SW480 (cell line): ENCODE measurements at places on chromosomes 2 and 18.

GRCh38 chr2:222944552-222944951, 83.7 kb downstream of the ACSL3 start:
- DNase-seq = no peak

DNA sequence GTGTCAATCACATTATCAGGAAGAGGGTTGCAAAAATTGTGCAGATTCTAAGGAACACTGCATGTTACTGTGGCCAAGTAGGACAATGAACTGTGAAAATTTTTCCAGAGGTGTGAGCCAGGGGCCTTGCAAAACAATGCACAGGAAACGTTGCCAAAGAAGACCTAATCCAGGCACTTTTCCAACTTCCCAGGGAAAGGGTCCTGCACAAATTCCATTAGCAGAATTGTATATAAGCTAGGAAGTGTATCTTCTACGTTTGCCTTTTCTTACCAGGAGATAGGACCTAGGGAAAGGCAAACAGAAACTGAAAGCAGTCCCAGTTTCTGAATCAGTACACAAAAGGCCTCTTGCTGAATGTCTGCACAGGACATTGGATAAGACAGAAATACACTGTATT, 1888.3 kb upstream of the CELF4 start:
- DNase-seq = no peak

DNA sequence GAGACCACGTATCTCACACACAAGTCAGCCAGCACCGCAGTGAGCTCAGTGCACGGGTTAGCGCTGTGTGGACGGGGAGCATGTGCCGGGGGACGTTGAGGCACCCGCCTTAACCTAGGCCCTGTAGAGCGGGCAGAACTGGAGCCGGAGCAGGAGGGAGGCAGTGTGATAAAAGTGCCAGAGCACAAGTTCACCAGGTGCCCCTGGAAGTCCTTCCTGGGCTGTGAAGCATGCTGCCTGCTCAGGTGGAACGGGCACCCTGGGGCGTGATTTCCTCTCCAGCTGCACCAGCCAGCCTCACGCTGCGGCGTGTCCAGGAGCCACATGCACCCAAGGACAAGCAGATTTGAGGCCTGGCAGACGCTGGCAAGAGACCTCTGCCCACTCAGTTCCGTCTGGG, 50.3 kb downstream of the ITGB1BP1 start:
- DNase-seq = no peak

DNA sequence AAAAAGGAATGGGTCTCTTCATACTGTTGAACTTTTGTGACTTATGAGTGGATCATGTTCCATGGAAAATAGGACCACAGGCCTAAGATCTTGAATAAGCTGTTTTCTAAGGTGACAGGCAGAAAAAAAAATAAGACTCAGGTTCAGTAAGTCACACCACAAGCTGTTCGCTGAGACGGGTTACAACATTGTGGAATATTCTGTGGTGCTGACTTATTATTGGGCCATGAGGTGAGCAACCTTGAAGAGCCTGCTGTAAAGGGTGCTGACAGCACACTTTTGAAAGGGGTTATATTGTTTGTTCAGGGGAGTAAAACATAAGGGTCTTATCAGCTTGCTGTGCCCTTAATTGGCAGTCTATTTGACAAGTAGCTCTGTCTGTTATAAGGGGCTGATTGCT, 439.8 kb upstream of the SLC14A2 start:
- no peak for DNase-seq

GRCh38 chr2:30577151-30577550, 130.1 kb downstream of the LCLAT1 start:
- no peak for DNase-seq

DNA sequence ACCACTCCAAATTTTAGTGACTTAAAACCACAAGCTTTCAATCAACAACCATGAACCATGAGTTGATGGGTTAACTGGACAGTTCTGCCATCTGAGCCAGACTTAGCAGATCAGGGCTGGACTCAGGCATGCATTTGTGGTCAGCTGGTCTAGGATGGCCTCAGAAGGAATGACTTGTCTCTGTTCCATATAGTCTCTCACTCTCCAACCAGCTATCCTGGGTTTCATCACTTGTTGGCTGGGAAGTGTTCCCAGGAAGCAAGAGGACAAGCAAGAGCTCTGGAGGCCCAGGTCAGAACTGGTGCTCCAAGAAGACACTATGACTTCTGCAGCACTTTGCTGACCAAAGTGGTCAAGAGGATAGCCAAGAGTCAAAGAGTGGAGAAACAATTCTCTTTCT, 17.5 kb upstream of the MAP3K20 start:
- no peak for DNase-seq

DNA sequence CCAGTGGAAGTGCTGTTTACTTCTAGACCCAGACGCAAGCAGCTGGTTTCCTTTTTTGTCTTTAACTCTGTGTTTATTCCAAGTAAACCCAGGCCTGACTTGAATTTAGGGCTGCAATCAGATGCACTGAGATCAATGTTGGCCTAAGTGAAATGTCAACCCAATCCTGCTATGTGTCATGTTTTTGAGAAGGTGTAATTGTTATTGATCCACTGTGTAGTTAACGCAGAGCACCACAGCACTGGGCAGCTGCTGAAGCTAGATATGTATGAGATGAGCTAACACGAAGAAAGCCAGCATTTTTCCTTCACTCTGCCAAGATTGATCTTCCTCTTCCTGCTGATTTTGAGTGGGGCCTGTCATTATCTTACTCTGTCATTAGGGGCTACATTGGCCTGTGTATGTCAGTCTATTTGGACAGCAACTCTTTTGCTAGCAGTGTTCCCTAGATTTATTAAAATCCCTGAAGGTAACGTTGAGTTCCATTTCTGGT, 18.9 kb upstream of the DLX1 start:
- no peak for DNase-seq

GRCh38 chr2:19955544-19956422, 34.1 kb downstream of the WDR35 start:
- DNase-seq = peak; percentile 67

DNA sequence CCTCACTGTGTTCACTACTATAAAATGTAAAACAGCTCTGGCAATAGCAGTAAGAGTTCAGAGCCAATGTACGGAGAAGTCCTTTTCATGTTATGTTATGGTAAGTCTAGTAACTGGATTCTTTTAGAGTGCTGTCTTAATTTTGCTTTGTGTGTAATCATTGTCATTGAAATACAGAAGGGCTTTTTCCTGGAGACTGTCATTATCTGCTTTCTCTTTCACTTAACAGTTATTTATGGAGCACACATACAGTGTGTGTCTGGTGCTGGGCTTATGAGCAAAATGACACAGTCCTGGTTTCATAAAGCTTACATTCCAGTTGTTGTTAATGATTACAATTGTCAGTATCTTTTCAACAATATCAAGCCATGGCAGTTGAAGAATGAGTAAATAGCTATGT, 95.5 kb downstream of the CCDC102B start:
- DNase-seq = no peak

DNA sequence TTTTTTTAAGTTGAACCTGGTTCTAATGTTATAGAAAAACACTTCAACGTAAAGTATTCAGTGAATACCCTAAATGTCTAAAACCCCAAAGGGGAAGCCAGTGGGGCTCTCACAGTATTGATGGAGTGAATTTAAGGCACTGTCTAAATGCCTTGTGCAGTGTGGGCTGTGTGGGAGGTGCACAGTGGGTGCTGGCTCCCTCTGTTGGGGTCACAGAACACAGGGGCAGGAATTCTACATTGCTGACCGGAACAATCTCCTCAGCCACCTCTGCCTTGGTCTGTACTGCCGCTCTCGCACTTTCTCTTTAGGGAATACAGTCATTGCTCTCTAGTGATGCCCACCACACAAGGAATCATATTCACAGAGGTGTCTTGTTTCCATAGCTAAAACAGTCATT, 45.4 kb downstream of the SPRED2 start:
- DNase-seq = no peak

DNA sequence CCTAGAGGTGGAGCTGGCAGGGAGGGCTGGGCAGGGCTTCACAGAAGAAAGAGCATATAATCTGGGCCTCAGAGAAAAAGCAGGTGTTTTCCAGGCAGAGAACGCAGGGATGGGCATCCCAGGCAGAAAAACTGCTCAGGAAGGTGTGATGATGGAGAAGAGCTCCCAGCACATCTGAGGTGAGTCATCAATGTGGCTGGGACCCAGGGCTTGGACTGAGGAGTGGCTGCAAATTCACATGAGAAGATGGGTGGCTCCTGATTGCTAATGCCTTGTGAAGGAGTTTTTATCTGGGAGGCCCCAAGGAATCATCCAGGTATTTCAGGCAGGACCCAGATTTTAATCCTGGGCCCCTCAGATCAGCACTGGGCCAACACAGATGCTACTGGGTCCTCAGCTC, 10.2 kb downstream of the IL1F10 start:
- peak; percentile 81 for DNase-seq

- no peak for DNase-seq
These were observed 1098.2 kb upstream of the FANCL start for GRCh38 chr2:59339121-59339836.

GRCh38 chr2:105812180-105813044, 67.7 kb downstream of the NCK2 start:
- no peak for DNase-seq

DNA sequence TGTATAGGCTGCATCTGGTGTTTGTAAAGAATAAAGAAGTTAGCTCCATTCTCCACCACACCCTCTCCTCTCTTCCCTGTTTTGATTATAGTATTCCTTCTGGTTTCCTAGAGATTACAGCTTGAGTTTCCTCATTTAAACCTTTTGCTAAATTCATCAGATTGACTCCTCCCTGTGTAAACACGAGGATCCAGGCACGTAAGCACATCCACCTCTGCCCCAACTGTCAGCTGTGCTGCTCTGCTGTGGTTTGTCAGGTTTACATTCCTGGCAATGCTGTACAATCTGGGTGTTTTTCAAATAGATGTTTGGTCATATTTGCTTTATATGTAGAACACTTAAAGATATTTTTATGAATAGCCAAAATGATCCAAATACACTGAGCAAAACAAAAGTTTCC, 302.8 kb downstream of the PTGR3 start:
- no peak for DNase-seq

DNA sequence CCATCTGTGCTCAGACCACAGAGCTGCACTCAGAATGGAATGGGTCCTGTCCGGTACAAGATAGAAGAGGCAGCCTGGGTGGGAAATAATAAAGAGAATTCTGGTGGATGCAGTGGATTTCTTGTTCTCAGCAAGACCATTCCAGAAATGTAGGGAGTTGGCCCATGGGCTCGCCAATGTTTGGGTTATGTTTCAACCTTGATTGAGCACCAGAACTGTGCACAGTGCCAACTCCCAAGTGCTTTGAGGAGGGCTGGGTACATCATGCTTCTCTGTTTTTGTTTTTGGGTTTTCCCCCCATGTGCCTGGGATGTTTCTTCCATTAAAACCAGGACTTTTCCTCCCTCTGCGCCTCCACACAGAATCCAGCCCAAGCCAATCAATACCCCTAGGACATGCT, 304.1 kb downstream of the TNS1 start:
- no peak for DNase-seq

GRCh38 chr2:51219468-51219867, 187.5 kb upstream of the NRXN1 start:
- DNase-seq = no peak
